Endothelial cell (in vitro differentiated cells): ENCODE measurements at places on chromosomes 2 and 18. TPM values are rescaled to one million over a fixed set of nuclear protein-coding genes. Genes with fewer than 3 reads are reported as not detected.
A peak's percentile ranks its signal among the peaks of the same experiment; 100 is the strongest.

Gene SETBP1
- 131 TPM for total RNA-seq

Gene EFR3B
- 11.3 TPM for total RNA-seq

Gene TMEM200C
- 0.85 TPM for total RNA-seq

Gene PLEK
- total RNA-seq, result not detected

Gene NEU2
- not detected for total RNA-seq

Gene C2orf92
- 15.1 TPM for total RNA-seq

DNA sequence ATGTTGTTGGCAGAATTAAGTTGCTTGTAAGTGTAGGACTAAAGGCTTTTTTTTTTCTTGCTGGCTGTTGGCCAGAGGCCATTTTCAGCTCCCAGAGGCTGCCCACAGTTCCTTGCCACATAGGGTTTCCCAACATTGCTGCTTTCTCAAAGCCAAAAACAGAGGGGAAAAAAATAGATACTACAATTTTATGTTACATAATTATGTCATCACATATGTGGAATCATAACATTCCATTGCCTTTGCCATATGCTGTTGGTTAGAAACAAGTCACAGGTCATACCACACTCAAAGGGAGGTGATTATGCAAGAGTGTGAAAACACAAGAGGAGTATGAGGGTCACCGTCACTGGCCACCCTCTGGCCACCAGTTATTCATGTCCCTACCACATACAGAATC lies 154.5 kb downstream of the RTN4 start:
- H3K4me3 ChIP-seq, result no peak overlapping the region
- H3K27ac ChIP-seq, result no peak overlapping the region
- H3K36me3 ChIP-seq, result no peaks in the 10 kb centered on the region
- no peaks in the 10 kb centered on the region for H3K4me1 ChIP-seq
- H3K27me3 ChIP-seq, result no peaks in the 10 kb centered on the region

GRCh38 chr2:210753386-210753785 lies 197.0 kb downstream of the CPS1 start:
- no peaks in the 10 kb centered on the region for H3K27me3 ChIP-seq
- H3K27ac ChIP-seq, result no peak overlapping the region
- no peak for DNase-seq
- no peak overlapping the region for H3K4me3 ChIP-seq
- H3K4me1 ChIP-seq, result peaks cover 11% of the 10 kb centered on the region
- H3K36me3 ChIP-seq, result no peaks in the 10 kb centered on the region

GRCh38 chr18:77133051-77133834 lies 660 bp upstream of the MBP start:
- peak overlapping the region; percentile 68 for H3K4me3 ChIP-seq
- peaks cover 14% of the 10 kb centered on the region for H3K27me3 ChIP-seq
- no peak overlapping the region for H3K27ac ChIP-seq
- H3K4me1 ChIP-seq, result peaks cover 14% of the 10 kb centered on the region

DNA sequence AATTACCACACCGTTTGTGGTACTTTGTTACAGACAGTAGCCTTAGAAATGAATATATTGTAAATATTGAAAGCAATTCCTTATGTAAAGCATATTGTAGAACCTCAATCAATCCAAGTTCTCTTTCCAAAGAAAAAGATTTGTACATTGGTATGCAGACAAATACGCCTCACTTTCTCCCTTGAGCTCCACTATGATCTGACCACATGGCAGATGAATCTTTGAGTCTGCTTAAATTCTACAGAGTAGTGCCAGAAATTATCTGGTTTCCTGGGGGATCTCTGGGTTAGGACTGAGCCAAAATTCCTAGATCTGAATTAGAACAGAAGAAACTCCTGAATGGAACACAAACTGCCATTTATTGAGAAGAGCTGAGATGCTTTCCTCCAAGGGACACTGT lies 99.0 kb downstream of the CPO start:
- H3K4me1 ChIP-seq, result peaks cover 31% of the 10 kb centered on the region
- H3K36me3 ChIP-seq, result no peaks in the 10 kb centered on the region
- H3K4me3 ChIP-seq, result no peak overlapping the region
- no peak overlapping the region for H3K27ac ChIP-seq
- DNase-seq, result no peak

DNA sequence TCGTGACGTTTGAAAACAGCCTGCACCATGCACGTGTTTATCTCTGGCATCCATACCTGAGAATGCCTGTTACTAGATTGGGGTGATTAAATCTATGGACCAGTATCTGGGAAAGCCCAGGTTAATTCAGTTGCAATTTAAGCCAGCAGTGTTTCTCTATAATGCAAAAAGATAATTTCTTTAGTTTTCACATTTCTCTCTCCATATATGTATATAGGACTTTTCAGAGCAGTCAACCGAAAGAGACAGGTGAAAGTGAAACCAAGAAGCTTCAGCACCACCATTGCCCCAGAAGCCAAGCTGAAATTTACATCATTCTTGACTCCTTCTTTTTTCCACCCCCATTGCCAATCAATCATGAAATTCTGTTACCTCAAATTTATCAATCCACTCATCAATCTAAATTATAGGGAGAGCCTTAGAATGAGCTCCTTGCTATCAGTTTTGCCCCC lies 2.7 kb upstream of the LRP2 start:
- H3K36me3 ChIP-seq, result peaks cover 9% of the 10 kb centered on the region
- H3K27ac ChIP-seq, result no peak overlapping the region
- no peak for DNase-seq
- peaks cover 32% of the 10 kb centered on the region for H3K27me3 ChIP-seq

DNA sequence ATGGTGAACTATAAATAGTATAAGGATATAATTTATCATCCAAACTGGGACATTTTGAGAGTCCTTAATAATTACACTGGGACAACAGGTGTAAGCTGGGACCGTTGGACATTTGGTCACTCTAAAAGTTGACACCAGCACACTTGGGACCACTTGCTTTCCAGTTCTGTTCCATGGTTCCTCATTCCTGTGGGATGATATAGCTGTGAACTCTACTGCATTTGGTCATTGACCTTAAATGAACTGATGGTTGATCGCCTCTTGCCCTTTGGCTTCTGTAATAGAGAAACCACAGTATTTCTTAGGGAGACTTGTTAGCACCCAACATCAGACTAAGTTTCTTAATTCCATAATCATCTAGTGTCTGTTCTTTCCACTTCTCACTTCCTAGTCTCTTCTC lies 46.7 kb downstream of the EML6 start:
- no peak for DNase-seq
- H3K4me3 ChIP-seq, result no peak overlapping the region
- peaks cover under 1% of the 10 kb centered on the region for H3K27me3 ChIP-seq
- H3K27ac ChIP-seq, result no peak overlapping the region

- peaks cover 3% of the 10 kb centered on the region for H3K36me3 ChIP-seq
- peaks cover 32% of the 10 kb centered on the region for H3K4me1 ChIP-seq
- no peak overlapping the region for H3K27ac ChIP-seq
- peaks cover 6% of the 10 kb centered on the region for H3K27me3 ChIP-seq
- no peak overlapping the region for H3K4me3 ChIP-seq
- no peak for DNase-seq
Measured at GRCh38 chr2:175008801-175009495, 3.8 kb upstream of the CHN1 start.

DNA sequence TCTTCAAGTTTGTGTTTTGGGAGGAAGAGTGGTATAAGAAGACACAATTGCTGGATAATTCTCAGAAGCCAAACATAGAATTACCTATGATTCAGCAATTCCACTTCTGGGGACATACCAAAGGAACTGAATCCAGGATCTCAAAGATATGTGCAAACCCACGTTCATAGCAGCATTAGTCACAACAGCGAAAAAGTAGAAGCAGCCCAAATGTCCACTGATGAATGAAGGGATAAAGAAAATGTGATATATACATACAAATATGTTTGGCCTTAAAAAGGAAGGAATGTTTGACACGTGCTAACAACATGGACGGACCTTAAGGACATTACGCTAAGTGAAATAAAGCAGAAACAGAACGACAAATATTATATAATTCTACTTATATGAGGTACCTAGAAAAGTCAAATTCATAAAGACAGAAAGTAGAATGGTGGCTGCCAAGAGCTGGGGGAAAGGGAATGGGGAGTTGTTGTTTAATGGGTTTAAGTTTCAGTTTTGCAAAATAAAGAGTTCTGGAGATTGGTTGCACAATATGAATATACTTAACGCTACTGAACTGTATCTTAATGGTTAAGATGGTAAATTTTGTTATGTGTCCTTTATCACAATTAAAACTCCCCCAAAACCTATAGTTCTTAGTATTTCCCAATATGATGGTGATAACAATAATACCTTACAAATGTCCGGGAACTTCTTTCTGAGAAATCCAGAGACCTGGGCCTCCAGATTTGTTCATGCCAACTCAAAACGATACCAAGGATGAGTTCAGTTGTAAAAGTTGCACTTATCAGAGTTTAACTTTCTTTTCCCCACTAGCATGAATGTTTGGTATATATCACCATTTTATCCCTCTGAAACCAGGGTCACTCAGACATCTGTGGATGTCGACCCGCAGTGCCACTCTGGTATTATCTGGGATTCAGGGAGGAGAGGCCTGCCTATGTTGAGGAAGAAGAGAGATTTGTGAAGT lies 33.7 kb upstream of the WIPF1 start:
- H3K4me1 ChIP-seq, result peaks cover 46% of the 10 kb centered on the region
- no peak for DNase-seq
- H3K27me3 ChIP-seq, result peaks cover 3% of the 10 kb centered on the region
- no peak overlapping the region for H3K27ac ChIP-seq

GRCh38 chr2:241511091-241511741 lies 2.8 kb upstream of the STK25 start:
- H3K27me3 ChIP-seq, result peaks cover 12% of the 10 kb centered on the region
- H3K36me3 ChIP-seq, result peaks cover 18% of the 10 kb centered on the region
- H3K4me3 ChIP-seq, result peak overlapping the region; percentile 8

DNA sequence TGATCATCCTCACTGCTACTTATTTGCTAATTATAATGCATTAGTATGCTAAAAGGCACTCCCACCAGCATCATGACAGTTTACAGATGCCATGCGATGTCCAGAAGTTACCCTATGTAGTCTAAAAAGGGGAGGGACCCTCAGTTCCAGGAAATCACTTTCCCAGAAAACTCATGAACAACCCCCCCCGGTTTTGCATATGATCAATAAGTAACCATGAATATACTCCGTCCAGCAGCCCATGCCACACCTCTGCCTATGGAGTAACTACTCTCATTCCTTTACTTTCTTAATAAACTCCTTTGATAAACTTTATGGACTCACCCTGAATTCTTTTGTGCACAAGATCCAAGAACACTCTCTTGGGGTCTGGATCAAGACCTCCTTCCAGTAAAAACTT lies 86.8 kb downstream of the MALT1 start:
- no peak overlapping the region for H3K27ac ChIP-seq
- DNase-seq, result no peak
- H3K4me1 ChIP-seq, result no peaks in the 10 kb centered on the region
- H3K4me3 ChIP-seq, result no peak overlapping the region
- H3K27me3 ChIP-seq, result peaks cover 7% of the 10 kb centered on the region

DNA sequence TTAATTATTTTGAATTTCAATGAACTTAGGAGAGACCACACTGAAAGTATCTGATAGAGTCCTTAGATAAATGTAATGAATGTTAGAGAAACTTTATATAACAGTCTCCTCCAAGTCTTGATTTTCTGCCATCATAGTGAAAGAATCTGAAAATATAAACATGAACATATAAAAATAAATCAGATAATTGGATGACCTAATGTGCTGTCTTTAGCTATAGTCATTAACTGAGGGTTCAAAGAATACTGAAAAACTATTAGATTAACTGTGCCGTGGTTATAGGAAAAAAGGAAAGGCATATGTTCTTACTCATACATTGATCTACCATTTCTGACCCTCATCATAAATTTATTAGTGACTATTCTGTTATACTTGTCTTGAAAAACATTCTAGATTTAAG lies 47.0 kb upstream of the SPAG16 start:
- H3K27me3 ChIP-seq, result no peaks in the 10 kb centered on the region
- no peak overlapping the region for H3K27ac ChIP-seq
- H3K4me3 ChIP-seq, result no peak overlapping the region
- H3K4me1 ChIP-seq, result peaks cover 27% of the 10 kb centered on the region

- no peaks in the 10 kb centered on the region for H3K27me3 ChIP-seq
- H3K36me3 ChIP-seq, result no peaks in the 10 kb centered on the region
- no peak for DNase-seq
Measured at GRCh38 chr2:168679081-168679480, 123.4 kb upstream of the NOSTRIN start.

- no peaks in the 10 kb centered on the region for H3K36me3 ChIP-seq
- no peak overlapping the region for H3K27ac ChIP-seq
- H3K4me1 ChIP-seq, result peaks cover 9% of the 10 kb centered on the region
Measured at GRCh38 chr18:32368170-32368569, 102.5 kb downstream of the GAREM1 start.

GRCh38 chr18:23618862-23619387 lies 32.6 kb upstream of the NPC1 start:
- H3K4me1 ChIP-seq, result no peaks in the 10 kb centered on the region
- DNase-seq, result peak; percentile 31

GRCh38 chr2:118991554-118991953 lies 49.6 kb downstream of the MARCO start:
- no peak overlapping the region for H3K4me3 ChIP-seq
- no peak overlapping the region for H3K27ac ChIP-seq
- DNase-seq, result no peak
- no peaks in the 10 kb centered on the region for H3K4me1 ChIP-seq
- peaks cover 3% of the 10 kb centered on the region for H3K27me3 ChIP-seq

GRCh38 chr18:47526147-47526546 lies 274.7 kb upstream of the SKOR2 start:
- no peak overlapping the region for H3K27ac ChIP-seq
- H3K4me3 ChIP-seq, result no peak overlapping the region
- no peaks in the 10 kb centered on the region for H3K36me3 ChIP-seq
- peaks cover 17% of the 10 kb centered on the region for H3K4me1 ChIP-seq

GRCh38 chr2:46367286-46367685 lies 70.1 kb downstream of the EPAS1 start:
- H3K27me3 ChIP-seq, result peaks cover 3% of the 10 kb centered on the region
- no peak overlapping the region for H3K4me3 ChIP-seq
- peaks cover 21% of the 10 kb centered on the region for H3K4me1 ChIP-seq
- H3K27ac ChIP-seq, result no peak overlapping the region
- H3K36me3 ChIP-seq, result peaks cover 77% of the 10 kb centered on the region

DNA sequence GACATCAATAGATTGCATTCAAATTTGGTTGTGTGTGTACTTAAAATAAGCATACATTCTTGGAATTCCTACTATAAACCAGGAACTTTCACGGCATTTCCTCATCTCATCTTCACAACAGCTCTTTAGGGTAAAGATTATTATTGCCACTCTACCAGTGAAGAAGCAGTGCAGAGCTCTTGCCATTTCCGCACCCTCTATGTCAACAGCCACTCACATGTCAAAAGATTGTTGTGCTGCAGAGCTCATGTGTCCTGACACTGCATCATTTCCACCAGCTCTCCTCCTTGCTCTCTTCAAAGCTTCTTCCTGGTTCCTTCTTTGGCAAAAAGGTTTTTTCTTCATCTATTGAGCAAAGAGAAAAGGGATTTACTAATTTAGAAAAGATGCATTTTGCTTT lies 26.5 kb upstream of the L3MBTL4 start:
- no peak overlapping the region for H3K27ac ChIP-seq
- H3K36me3 ChIP-seq, result no peaks in the 10 kb centered on the region
- DNase-seq, result no peak
- H3K4me3 ChIP-seq, result no peak overlapping the region
